ENCODE measurements at places on chromosomes 5 and 9.

DNA sequence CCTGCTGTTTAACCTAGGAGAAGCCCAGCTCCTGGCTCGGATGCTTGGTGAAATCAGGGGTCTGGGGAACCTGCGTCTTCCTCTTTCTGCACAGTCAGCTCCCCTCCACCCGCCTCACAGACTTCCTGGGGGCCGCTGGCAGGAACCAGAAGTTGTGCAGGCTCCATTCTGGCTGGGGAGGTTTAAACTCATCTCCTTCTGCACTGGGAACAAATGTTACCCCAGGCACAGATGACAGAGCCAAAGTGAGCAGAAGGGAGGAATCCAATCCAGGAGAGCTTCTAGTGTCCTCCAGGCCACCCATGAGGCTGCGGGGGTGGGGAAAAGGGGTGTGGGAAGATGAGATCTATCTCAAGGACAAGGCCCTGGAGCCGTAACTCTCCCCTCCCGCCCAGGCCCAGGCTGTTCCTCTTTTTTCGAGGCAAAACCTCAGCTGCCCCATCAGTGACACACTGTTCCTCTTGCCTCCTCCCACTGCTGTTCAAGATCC, 31.2 kb downstream of the KCNMB1 start:
- DNase-seq: no peak

DNA sequence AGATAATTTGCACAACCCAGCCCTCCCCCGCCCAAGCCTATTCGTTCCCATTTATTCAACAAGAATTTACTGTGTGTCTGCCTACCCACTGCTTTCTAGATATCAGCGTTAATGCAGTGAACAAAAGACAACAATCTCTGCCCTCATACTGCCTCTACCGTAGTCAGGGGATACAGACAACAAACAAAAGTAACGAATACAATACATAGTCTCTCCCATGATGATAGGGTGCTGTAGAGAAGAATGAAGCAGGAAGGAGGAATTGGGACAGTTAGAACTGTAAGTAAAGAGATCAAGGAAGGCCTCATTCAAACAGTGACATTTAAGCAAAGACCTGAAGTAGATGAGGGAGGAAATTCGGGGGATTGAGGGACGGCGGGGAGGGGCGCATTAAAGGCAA, 1.7 kb downstream of the GFM2 start:
- no peak for DNase-seq

- no peak for DNase-seq
Measured at GRCh38 chr9:104374711-104375110, 129.4 kb upstream of the OR13F1 start.

DNA sequence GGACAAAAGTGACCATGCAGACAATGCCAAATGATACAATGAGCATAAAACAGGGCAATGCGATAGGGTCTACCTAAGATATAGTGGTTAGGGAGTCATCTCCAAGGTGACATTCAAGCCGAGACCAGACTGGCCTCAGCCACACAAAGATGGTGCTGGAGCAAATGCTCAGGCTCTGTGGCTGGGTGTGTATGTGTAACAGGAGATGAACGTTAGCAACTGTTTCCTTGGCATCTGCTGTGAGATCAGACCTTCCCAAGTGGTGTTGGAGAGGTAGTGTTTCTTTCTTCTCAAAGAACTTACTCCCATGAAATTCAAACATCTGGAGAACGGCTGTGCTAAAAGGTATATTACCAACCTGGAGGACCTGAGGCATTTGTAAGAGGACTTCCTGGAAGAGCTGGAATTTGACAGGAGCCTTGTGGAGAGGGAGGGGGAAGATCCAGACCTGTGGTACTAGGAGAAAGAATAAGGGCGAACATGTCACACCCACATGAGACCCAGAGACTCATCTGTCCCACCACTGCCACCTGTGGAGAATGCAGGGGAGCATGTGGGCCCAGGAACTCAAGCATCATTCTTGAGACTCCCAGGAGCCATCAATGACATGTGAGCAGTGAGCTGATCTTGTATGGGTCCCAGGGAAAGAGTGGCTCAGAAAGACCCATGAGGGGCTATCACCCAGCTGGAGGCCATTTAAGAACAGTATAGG, 21.4 kb upstream of the ANXA6 start:
- no peak for DNase-seq

- no peak for DNase-seq
Measured at GRCh38 chr5:172266676-172267092, 16.9 kb downstream of the UBTD2 start.

DNA sequence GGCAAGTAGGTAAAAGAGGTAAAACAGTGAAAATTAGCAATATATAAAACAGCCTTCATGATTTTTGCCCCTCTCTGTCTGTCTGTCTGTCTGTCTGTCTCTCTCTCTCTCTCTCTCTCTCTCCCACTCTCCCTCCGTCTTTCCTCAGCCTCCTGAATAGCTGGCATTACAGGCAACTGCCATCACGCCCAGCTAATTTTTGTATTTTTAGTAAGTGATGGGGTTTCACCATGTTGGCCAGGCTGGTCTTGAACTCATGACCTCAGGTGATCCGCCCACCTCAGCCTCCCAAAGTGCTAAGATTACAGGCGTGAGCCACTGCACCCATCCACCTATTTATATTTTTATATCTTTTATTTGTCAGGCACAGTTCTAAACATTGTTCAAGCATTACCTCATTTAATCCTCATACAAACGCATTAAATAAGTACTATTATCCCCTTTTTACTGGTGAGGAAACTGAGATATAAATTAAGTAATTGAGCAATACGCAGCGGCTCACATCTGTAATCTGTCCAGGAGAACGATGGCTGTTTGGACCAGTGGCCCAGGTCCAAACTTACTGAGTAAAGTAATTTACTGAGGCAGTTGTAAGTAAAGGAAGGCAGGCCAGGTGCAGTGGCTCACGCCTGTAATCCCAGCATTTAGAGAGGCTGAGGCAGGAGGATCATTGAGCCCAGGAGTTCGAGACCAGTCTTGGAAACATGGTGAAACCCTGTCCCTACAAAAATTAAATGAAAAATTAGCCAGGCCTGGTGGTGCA, 60.9 kb downstream of the UBE2R2 start:
- DNase-seq: no peak

DNA sequence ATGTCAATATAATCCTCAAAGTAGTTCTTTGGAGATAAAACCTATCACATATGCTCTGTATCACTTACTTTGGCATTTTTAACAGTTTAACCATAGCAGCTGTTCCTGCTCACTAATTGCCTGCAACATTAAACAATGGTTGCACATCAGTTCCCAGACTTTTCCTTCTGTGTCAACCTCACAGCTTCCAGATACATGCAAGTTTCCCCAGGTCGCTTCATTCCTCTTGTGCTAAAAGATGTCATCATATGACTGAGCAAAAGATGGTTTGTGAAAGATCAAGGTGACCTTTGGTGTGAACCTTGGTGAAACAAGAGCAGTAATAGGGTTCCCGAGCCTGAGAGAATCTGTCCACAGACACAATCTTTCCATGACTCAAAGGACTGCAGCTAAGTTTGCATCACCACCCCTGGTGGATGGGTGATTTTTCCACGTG, 500.4 kb upstream of the PAPPA start:
- no peak for DNase-seq

GRCh38 chr5:64637837-64638443, 52.4 kb upstream of the SHISAL2B start:
- no peak for DNase-seq

DNA sequence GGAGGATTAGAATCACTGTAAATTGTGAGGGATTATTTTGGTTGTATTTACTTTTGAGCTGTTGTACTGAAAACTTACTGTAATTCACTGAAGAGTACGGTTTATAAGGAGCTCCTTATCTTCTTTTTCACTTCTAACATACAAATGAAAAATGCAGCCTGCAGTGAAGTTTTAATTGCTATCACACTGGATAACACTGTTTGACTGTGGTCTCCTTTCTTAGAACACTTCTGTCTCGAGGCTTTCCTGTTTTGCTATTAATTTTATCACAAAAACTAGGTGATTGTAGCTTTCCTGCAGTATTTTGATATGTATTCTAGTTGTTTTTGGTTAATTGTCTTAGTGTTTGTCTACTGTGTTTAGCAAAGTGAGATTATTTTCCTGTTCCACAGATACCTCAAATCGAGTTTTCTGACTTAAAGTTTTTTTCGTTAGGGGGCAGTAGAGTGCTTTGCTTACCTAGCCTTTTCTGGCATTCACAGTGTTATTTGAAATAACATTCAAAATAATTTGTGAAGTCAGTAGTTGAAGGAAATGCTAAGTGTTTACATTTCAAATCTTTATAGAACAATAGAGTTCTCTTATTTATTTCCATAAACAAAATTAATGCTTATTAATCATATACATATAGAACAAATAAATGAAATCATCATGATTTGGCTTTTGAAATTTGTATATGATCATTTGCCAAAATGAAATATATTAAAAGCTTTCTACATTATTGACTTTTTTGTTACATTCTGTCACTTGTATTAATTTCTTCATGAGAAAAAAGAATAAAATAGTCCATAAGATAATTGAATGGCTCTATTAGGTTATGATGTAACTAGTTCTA, 52.9 kb downstream of the COMMD10 start:
- DNase-seq: no peak

- no peak for DNase-seq
Measured at GRCh38 chr5:66769839-66770617, 173.8 kb downstream of the MAST4 start.

GRCh38 chr5:76781775-76782174, 37.1 kb upstream of the F2RL1 start:
- DNase-seq: no peak

GRCh38 chr5:164206196-164206595, 700.8 kb downstream of the MAT2B start:
- DNase-seq: no peak

DNA sequence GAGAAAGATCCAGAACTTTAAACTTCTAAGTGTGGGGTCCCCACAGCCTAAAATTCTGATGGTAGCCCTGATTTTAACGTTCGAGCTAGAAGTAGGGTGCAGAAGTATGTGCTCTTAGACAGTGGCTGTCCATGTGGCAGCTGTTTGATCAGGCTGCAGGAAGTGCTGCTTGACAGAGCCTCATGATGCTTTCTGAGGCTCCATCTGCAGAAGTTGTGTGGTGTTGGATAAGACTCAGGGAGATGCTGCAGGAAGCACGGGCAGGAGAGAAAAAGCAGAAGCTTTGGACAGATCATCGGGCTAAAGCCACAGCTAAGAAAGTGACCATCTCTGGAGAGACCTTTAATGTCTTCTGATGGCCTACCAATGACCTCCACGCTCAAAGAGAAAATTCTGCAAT, 8.1 kb downstream of the MTMR12 start:
- no peak for DNase-seq

DNA sequence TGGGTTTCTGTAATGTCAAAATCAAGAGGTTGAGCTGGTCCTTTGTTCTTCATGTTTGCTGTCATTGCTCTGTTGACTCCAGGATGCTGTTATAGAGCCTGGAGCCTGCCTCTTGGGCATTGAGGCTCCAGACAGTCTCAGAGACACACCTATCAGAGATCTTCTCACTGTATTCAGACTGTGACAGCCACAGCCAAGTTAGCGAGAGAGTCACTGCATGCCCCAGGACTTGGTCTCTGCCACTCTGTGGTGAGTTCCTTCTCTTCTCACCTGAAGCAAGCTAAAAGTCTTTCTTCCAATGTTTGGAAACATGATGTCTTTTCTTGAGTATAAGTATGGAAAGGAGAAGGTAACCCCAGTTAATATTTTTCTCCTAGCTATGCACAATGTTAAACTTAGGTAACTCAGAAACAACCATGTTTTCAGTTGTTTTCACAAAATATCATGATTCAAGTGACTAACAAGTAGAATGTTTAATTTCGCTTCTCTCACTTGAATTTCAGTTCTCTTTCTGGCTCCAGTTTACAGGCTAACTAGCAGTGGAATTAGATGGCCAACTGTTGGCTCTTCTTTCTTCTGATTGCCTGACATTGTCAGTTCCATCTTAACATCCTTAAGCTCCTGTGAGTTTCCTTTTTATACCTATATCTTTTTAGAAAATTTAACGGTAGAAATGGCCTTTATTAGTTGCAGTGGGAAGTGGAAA, 20.6 kb upstream of the ZFYVE16 start:
- no peak for DNase-seq

DNA sequence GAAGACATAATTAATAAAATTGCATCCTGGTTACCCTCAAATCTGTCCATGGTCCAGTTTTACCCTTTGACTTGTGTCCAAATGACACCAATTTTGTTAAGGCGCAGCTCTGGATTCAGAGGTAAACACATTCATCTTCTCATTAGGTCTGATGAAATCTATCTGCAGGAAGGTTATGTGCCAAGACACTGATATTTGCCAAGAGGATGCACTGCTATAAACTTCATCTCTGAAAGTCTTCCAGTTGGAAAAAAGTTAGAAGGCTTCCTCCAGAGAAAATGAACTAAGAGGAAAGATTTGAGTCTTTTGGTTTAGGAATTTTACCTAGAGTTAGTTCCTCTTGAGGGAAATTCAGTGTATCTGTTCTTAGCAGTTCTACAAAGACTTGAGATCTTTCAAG, 717.8 kb downstream of the DTWD2 start:
- DNase-seq: no peak

DNA sequence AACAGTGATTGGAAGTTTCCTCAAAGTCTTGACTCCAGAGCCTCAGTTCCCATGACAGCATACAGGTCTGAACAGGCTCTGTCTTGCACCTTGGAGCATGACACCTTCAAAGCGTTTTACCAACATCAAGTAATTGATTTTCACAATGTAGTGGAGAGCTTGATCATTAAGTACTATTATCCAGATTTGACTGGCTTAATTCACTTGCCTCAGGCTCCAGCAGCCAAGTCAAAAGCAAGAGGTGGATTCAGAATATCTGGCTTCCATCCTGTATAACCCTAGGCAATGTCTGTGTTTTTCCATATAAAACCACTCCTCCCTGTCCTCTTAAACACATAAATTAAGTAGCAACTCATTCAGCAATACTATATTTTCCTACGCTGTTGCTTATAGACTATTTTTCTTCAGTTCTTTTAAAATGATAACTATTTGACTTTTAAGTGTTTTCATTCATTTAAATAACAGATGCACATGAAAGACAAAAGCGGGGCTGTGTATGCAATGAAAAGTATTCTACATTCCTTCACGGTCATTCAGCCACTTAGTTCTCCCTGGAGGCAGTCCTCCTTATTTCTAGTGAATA, 150.8 kb upstream of the RANBP3L start:
- DNase-seq: no peak

DNA sequence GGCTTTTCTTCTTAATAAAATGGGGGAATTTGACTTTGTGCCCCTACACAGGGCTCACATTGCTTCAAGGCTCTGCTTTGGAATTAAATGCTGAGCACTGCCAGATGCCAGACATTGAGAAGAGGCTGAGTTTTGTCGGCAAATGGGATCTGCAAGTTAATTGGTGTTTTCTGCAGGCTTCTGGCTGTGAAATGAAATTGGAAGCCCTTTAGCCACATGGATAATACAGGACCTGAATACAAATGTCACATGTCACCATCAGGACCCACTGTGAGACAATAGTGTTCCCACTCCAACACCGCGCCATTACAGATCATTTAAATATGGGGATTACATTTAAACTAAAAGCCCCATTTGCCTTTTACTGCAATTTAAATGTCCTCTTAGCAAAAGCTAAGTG, 164.4 kb downstream of the ZSWIM6 start:
- no peak for DNase-seq

Data from stimulated activated CD8-positive, alpha-beta memory T cell treated with anti-CD3 and anti-CD28 coated beads, Interleukin-7, amount 100 ng/mL, for 1 hour (primary cell).